HuH-7 (cell line): ENCODE measurements at places on chromosomes 11 and 22.
A peak's percentile ranks its signal among the peaks of the same experiment; 100 is the strongest.

DNA sequence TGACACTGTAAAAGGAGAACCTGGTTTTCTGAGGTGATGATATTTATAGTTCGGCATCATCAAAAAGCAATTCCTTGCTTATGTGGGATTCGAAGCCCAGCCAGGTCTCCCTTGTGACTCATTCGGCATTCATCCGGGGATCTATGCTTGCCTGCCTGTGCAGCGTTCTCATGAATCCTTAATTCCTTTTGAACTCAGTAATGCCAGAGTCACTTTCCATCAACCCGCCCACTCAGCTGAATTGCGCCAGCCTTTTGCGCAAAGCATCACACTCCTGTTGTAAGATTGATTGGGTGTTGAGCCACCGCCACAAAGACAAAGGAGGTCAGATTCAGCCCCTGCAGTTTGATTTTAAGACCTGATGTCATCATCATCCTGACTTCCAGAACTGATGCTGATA is 128.6 kb downstream of the SLC17A6 start:
- DNase-seq: no peak

- DNase-seq: no peak
Observed at GRCh38 chr22:17931400-17931825, 92.9 kb downstream of the MICAL3 start.

GRCh38 chr22:37917874-37918548 is 11.9 kb downstream of the MICALL1 start:
- no peak for DNase-seq

GRCh38 chr11:33689085-33689484 is 11.5 kb downstream of the C11orf91 start:
- no peak for DNase-seq

- no peak for DNase-seq
Observed at GRCh38 chr11:118004543-118005223, 18.5 kb downstream of the IL10RA start.

DNA sequence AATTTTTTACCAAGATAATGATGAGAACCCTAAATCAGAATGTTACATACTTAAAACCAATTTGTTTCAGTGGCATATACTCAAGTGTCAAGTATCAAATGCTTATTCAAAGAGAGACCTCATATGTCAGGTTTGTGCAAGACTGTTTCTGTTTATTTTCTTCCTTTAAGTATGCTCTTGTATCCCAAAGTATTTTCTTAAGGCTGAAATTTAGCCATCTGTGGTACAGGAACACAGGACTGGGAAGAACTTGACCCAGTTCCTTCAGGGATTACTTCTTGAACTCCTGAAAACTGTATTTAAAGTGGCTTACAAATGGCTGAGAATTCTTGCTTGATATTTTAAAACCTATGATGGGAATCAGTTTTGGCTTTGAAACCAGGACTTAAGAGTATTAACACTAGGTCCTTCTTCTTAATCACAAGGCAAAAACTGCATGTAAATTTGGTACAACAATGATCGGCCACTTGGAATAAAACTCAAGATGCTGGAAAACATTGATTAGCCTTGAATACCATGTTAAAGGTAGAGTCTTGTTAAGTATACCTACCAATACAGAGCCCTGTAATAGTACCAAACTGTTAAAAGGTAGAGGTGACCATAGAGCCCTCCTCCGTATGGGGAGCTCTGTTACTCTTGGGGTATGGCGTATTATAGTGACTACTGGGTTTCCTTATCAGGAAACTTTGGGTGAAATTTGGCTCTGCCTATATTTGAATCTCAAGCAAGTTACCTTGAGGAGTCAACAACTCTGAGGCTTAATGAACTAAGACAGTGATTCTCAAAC is 95.9 kb downstream of the BLID start:
- DNase-seq: no peak

- DNase-seq: peak; percentile 55
Observed at GRCh38 chr11:19557720-19558140, 154.9 kb upstream of the NAV2 start.

- peak; percentile 55 for DNase-seq
Observed at GRCh38 chr11:5992604-5993251, 5.9 kb upstream of the OR52L1 start.

GRCh38 chr11:9264316-9265210 is 587 bp downstream of the DENND5A start:
- DNase-seq: no peak

GRCh38 chr22:34879001-34879400 is 187.0 kb upstream of the ISX start:
- no peak for DNase-seq

GRCh38 chr22:22410121-22410520 is 98.4 kb downstream of the ZNF280B start:
- DNase-seq: no peak

- DNase-seq: no peak
Observed at GRCh38 chr11:64607381-64607985, 16.5 kb downstream of the SLC22A12 start.

DNA sequence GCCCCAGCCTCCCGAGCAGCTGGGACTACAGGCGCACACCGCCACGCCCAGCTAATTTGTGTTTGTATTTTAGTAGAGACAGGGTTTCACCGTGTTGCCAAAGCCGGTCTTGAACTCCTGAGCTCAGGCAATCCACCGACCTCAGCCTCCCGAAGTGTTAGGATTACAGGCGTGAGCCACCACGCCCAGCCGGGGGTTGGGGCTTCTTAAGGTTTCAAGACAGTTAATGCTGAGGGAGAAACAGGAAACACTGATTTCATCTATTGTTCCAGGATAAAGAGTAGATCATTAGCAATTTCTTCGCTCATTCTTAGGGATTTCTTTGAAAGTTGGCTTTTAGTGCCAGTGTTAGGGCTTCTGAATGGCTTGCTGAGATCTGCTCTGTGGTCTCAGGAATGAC is 21.2 kb upstream of the CLMP start:
- DNase-seq: no peak

GRCh38 chr11:10856689-10857458 is 979 bp downstream of the ZBED5 start:
- peak; percentile 36 for DNase-seq

DNA sequence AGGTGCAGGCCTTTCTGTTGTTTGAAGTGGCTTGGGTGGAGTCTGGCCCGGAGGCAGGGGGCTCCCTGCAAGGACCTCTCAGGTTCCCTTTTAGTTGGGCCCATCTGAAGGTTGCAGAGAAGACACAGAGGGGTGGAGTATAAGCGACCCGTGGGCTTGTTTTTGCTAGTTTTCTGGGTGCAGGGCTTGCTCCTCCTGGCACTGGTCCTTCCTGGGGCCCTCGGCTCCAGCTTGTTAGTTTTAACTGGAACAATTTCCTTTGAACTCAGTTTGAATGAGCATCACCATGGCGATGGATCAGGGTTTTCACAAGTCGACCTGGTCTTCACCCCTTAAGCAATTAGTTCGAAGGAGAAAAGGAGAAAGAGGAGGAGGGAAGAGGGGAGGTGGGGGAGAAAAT is 28.5 kb upstream of the OAF start:
- no peak for DNase-seq

GRCh38 chr11:35593143-35593542 is 25.1 kb upstream of the FJX1 start:
- DNase-seq: no peak

DNA sequence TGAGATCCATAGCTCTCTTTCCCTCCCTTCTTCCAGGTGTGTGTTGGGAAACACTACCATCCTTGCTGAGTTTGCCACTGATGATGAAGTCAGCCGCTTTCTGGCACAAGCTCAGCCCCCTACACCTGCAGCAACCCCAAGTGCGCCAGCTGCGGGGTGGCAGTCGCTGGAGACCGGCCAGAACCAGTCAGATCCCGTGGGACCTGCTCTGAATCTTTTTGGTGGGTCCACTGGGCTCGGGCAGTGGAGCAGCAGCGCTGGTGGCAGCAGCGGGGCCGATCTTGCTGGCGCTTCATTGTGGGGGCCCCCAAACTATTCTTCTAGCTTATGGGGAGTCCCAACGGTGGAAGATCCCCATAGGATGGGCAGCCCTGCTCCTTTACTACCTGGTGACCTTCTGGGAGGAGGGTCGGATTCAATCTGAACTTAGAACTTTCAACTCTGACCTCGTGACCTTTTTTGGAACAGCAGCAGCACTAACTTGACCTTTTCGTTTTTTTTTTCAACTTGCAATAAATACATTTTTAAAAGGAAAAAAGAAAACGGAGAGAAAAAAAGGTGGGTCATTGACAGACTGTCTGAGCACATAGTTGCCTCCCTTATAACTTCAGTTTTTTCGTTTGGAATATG is 23.4 kb upstream of the ADSL start:
- no peak for DNase-seq

DNA sequence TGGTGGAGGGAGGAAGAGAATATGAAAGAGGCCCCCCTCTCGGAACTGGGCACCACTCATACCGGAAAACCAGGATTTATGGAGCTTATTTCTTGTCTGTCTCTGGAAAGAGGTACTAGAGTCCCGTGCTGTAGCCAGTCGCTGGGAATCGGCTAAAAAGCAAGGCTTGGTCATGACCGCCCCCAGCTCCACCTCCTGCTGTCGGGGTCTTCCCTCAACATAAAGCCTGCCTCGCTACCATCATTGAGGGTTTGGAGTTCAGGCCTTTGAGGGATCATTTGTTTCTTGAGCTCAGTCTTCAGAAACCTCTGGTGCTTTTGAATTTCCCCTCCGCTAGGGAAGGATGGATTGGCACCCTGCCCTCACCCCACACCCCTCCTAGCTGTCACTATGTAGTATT is 97.1 kb downstream of the TSPAN18 start:
- DNase-seq: no peak

- DNase-seq: no peak
Observed at GRCh38 chr22:46076651-46077339, 73.5 kb upstream of the PPARA start.

- no peak for DNase-seq
Observed at GRCh38 chr11:5809905-5810795, 1.4 kb downstream of the OR52N2 start.

GRCh38 chr11:45204761-45205160 is 58.3 kb downstream of the PRDM11 start:
- DNase-seq: no peak

DNA sequence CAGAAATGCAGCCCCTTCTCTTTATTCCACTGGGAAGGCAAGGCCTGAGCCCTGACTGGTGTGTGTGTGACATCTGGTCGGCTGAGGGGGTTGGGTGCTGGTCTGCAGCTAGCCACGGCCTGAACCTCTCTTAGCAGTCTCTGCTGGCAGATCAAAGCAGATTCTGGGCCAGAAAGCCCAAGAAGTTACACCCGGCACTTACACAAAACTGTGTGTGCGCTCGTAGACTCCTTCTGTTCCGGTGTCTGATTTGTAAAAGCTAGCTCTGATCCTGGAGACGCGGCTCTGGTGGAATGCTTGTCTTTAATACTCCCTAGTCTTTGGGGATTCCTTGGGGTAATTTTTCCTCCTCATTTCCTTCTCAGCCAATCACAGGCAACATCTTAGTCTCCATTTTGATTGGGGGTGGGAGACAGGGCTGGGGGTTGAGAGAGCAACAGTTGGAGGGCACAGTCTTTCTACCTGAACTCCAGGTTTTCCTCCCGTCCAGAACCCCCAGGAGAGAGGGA is 5.5 kb downstream of the PKNOX2 start:
- no peak for DNase-seq

DNA sequence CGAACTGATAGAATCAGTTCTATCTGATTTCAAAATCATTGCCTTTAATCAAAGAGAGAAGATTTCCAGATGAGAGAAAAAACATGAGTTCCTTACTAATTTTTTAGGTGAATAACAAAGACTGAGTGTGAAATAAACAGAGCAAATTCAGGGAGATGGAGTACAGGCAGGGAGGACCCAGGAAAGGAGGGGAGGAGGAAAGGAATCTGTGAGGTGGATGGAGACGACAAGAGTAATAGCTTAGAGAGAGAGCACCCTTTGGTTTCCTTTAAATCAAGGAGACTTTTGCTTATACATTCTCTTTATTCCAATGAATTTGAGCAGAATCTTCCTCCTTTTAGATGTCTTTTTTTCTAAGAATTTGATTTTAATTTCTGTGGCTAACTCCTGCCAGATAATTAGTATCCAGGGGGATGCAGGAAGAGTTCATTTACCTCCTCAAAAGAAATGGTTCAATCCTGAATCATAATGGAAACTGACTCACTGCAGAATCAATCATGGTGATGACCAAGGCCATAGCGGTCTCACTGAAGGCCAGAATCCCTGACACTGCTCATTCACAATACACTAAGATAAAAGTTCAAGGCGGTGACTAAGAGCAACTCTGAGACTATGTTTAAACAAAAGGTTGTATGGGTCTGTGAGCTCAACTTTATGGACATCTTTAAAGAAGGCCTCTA is 234.0 kb upstream of the ZC3H12C start:
- no peak for DNase-seq

DNA sequence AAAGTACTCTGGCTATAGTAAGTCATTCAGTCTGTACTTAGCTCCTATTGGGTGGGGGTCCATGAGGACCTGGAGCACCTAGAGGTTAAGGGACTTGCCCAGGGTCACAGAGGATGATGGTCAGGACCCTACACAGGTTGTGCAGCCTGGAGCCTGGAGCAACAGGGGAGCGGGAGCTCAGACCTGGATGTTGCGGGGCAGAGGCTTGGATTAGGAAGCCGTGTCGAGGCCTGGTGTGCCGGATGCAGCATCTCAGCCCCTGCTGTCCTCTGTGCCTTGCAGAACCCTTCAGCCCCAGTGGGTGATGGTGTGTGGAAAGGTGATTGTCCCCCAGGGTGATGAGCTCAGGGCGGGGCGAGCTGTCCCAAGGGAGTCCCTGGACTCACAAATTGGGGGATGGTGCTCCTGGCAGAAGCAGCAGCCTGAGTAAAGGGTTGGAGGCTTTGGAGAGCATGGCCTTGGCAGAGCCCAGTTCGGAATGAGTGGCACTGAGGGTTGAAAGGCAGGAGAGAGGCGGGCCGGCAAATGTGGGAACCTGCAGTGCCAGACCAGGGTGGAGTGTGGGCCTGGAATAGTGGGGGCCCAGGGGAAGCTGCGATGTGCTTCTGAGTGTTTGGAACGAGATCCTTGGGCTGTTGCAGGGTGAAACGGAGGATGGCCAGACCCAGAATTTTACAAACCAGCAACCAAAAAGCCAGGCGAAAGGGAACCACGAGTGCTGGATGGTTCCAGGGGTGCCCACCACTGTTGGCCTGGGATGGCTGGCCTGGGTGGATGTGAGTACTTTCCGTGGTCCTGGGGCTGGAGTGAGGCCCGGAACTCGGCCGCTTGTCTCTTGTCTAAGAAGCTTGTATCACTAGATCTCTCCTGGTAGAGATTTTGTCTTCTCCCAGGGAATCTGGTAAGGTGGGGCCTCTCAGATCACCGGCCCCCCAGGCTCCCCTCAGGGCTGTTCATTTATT is 2.9 kb downstream of the TPCN2 start:
- DNase-seq: no peak

DNA sequence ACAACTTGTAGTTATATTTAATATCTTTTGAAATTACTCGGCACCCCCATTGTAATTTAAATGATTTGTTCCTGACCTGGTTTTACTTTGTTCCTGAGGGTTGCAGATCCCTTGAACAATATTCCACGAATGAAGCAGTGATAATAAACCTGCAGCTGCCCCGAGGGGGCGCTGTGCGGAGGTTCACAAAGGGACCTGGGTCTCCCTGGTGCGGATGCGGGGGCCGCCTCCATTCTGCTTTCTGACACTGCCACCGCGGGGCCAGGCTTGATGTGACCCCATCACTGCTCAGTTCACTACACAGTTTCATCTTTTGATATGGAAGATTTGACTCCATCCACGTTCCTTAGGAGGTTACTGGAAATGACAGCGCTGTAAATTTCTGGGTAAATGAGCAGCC is 62.9 kb upstream of the PRODH start:
- DNase-seq: no peak

- DNase-seq: no peak
Observed at GRCh38 chr11:107591378-107592230, 657 bp downstream of the ELMOD1 start.
